ENCODE measurements at places on chromosomes 3 and 15. TPM values are rescaled to one million over a fixed set of nuclear protein-coding genes. Genes with fewer than 3 reads are reported as not detected.

Gene CCDC39
- not detected for total RNA-seq

DNA sequence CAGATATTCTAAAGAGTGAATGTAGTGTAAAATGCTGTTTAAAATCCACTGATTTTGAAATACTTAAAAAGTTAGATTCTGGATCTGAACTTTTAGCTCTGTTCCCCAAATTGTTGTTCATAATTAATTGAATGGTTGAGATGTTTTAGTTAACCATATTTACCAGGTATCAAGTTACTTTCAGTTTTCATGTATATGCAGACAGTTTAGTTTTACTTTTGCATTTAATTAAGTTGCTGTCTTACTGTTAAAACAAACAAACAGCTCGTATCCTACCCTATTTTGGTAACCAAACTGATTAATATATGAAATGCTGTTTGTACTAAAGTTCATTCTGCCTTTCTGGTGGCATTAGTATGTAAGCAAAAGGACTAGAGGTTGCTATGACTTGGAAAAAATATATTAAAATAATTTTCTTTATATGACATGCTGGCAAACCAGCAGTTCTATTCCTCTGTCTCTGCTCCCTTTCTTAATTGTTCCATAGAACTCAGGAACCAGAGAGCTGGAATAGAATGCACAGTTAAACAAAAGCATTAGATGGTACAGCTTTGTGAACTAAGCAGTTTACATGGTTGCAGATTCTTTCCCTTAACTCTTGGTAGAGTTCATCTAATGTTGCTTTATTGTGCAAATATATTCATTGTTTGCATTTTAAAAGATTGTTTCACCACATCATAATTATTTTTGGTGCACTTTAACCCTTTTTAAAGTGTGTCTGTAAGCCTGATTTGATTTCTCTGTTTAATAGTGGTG lies 39.5 kb upstream of the SCAANT1 start:
- DNase-seq: no peak

DNA sequence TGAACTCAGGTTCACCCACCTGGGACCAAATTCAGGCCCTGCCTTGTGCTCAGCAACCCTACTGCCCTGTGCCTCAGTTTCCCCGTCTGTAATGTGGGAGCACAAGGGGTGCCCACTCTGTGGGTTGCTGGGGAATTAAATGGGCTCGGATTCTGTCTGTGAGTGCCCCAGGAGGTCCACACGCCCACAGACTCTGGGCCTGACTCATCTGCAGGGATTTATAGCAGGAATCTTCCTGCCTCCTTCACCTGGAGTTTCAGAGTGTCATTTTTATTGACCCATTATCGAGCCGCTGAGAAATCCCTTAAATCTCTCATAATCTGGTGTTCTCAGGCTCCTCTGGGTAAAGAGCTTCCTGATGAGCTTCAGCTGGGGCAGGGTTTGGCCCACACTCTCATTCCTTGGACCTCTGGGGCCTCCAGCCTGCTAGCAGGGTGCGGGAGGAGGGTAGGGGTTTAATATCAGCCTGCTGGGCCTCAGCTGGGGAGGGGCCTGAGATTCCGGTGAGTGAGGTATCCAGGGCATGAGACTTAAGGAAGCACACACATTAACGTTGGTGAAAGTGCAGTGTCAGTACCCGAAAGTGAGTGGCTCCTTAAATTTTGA lies 16.4 kb downstream of the C3orf18 start:
- no peak for DNase-seq

GRCh38 chr3:132222868-132223538 lies 94.2 kb upstream of the ACP3 start:
- DNase-seq: no peak

GRCh38 chr3:193870376-193871219 lies 265.4 kb upstream of the HES1 start:
- DNase-seq: peak; percentile 80

DNA sequence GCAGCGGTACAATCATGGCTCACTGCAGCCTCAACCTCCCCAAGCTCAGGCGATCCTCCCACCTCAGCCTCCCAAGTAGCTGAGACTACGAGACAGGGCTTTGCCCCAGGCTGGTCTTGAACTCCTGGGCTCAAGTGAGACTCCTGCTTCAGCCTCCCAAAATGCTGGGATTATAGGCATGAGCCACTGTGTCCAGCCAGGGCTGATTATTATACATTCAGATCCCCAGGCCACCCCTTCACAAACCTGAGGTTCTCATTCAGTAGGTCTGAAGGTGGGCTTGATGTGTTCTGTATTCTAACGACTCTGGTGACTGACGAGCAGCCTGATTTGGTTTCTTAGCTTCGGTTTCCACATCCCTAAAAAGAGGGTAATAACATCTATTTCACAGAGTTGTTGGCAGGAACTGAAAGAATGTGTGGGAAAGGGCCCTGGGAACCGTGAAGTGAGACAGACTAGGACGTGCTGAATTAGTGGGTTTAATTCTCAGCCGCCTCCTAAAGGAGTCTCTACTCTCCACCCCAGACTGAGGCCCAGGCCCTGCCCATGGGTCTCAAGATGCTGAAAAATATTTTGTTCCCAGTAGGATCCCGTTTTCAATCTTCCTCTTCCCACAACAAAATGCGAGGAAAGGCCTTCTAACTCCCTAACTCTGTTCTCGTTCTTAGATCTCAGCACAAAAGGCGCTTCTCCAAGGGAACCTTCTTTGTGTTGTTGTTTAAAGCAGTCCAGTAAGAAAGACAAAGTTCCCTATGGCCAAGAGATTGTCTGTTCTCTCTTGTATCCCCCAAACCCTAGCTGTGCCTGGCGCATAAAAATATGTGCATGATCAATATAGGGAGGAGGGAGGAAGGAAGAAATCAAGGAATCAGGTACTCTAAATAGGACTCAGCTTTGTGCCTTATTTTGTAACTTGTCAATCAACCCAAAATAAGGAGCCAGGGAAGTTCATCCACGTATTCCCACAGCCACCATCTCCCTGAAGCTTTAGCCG lies 210.0 kb upstream of the TOPAZ1 start:
- no peak for DNase-seq

- DNase-seq: no peak
Measured at GRCh38 chr3:190345027-190345821, 23.0 kb upstream of the CLDN1 start.
